Uterine smooth muscle cell (primary cell): ENCODE measurements at places on chromosomes 1 and 21. TPM values are rescaled to one million over a fixed set of nuclear protein-coding genes. Genes with fewer than 3 reads are reported as not detected.

ELAVL4 gene
- not detected in 2 replicates for total RNA-seq

SYT11 gene
- total RNA-seq: 40.4 and 46.0 TPM in 2 replicates

GRHL3 gene
- total RNA-seq: not detected in 2 replicates

AMIGO1 gene
- 0.77 and 2.5 TPM in 2 replicates for total RNA-seq

RHEX gene
- not detected in 2 replicates for total RNA-seq

MYBPH gene
- 0.11 and 0.75 TPM in 2 replicates for total RNA-seq

ATP1B1 gene
- 21.6 and 34.9 TPM in 2 replicates for total RNA-seq

TSPEAR gene
- total RNA-seq: not detected in 2 replicates

HMCN1 gene
- total RNA-seq: 13.2 and 30.5 TPM in 2 replicates

OR2L13 gene
- not detected in 2 replicates for total RNA-seq

HOOK1 gene
- total RNA-seq: under 0.01 TPM in 2 replicates

ZNF593OS gene
- total RNA-seq: not detected in 2 replicates

E2F2 gene
- total RNA-seq: 0.50 and 2.0 TPM in 2 replicates

RAB3B gene
- total RNA-seq: 24.7 and 43.3 TPM in 2 replicates
